ENCODE measurements at places on chromosomes 7 and 10.

DNA sequence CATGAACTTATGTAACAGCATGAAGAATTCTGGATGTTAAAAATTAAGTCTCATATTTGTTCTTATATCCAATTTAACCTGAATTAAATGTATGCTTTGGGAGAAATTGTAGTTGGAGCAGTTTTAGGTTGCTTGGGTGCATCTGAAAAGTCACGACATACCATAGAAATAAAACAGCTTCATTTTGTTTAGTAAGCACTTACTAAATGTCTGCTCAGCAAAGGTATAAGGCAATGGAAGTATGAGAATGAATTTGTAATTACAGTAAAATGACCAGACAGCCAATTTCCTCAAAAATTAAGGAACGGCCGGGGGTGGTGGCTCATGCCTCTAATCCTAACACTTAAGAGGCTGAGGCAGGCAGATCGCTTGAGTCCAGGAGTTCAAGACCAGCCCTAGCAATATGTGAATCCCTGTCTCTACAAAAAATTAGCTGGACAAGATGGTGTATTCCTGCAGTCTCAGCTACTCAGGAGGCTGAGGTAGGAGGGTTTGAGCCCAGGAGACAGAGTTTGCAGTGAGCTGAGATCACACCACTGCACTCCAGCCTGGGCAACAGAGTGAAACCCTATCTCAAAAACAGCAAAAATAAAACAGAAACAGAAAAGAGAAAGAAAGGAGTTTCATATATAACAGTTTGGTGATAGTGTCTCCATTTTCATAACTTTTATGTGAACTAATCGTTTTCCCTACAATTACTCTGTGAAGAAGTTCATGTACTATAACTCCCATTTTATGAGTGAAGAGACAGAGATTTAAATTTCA is 47.2 kb upstream of the KLF6 start:
- no peak for DNase-seq

GRCh38 chr7:77476871-77477270 is 60.2 kb upstream of the PTPN12 start:
- DNase-seq, result no peak

GRCh38 chr10:124792998-124793352 is 1.3 kb upstream of the EEF1AKMT2 start:
- DNase-seq, result no peak

DNA sequence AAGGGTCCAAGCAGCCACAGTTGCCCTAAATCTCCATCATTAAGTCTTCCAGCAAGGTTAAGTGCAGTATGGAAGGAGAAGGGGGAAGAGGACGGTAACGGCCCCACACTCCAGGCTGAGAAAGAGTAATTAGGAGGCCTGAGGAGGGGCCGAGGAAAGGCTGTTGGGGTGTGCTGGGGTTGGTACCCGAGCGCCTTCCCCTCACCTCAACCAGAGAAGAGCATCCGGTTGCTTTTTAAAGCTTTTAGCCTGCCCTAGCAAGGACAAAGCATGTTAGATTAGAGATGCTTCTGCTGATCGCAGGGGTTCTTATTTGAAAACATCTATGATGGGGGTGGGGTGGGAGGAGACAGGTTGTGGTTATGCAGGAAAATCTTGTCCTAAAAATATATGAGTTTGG is 9.0 kb upstream of the ZSCAN21 start:
- DNase-seq, result no peak

Data from H1 (cell line).